ENCODE measurements at places on chromosomes 6 and 20. TPM values are rescaled to one million over a fixed set of nuclear protein-coding genes. Genes with fewer than 3 reads are reported as not detected.

Gene NSFL1C
- 63.1 TPM for total RNA-seq

Gene RPS6KA2
- 3.3 TPM for total RNA-seq

Gene TMEM200A
- 2.4 TPM for total RNA-seq

Gene GNMT
- 0.97 TPM for total RNA-seq

Gene KHDC1
- 3.1 TPM for total RNA-seq

DNA sequence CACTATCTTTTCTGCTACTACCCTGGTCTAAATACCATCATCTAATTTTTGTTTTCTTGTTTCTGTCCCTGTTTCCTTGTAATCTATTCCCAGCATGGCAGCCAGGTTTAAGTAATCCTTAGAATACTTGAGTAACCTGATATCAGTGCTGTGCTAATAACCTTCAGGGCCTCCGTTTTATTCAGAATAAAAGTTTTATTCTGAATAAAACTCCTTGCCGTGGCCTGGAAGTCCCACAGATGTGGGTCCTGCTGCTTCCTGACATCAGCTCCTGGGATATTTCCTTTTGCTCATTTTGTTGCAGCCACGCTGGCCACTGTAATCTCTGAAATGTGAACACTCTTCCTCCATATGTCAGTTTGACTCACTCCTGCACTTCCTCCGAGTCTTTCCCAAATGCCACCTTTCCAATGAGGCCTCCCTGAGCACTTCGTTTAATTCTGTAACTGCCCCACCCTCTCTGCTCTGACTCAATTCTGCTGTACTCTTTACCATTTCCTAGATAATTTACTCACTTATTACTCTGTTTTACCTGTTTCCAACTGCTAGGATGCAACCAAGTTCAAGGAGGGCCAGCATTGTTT is 114.0 kb upstream of the FOXA2 start:
- DNase-seq = no peak
- no peak overlapping the region for H3K27ac ChIP-seq
- no peaks in the 10 kb centered on the region for H3K27me3 ChIP-seq
- H3K4me1 ChIP-seq = no peaks in the 10 kb centered on the region
- H3K36me3 ChIP-seq = no peaks in the 10 kb centered on the region

DNA sequence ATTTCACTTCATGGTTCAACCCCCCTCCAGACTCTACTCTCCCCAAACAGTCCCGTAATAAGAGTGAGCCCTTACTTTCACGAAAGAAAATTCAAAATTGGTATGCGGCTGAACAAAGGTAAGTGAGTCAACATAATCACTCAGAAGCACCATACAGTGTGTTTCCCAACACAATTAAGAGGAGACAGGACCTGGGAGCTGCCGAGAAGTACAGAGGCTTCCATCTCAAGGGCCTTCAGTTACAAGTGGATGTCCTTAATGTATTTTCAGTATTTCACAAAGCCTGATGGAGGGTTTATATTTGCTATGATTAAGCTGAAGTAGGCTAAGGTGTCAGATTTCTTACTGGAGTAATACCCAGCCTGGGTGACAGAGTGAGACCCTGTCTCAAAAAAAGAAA is 51.1 kb downstream of the MYO6 start:
- no peak overlapping the region for H3K4me3 ChIP-seq
- no peaks in the 10 kb centered on the region for H3K27me3 ChIP-seq
- no peaks in the 10 kb centered on the region for H3K4me1 ChIP-seq
- DNase-seq = no peak
- peaks cover 3% of the 10 kb centered on the region for H3K36me3 ChIP-seq
- no peak overlapping the region for H3K27ac ChIP-seq

DNA sequence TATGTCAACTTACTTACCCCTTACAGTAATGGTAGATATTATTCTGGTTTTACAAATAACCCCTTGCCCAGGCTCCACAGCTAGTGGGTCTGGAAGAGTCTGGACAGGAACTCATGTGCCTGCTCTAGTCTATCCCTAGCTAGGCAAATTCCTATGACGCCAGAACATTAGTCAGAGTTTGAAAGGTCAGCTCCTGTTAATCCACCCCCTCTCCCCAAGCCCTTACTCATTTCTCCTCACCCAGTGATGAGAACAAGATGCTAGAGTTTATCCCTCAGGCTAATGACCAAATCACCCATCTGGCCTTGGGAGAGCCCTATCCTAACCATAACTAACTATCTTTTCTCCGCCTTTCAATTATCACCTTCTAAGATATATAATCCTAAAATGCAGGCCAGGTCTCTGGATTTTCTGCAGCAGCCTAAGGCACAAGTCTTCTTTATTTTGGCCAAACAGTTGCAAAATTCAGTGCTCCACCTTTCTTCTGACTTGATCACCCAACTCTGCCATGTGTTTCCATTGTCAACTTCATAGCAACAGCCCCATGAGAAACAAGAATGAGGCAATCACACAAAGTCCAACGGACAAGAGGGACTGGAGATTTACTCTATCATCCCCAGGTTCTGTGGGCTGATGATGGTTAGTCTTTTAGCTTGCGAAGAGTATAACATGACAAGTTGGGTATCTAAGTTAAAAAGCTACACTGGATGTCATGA is 113.3 kb downstream of the TASP1 start:
- no peaks in the 10 kb centered on the region for H3K27me3 ChIP-seq
- peaks cover 12% of the 10 kb centered on the region for H3K36me3 ChIP-seq
- DNase-seq = no peak

DNA sequence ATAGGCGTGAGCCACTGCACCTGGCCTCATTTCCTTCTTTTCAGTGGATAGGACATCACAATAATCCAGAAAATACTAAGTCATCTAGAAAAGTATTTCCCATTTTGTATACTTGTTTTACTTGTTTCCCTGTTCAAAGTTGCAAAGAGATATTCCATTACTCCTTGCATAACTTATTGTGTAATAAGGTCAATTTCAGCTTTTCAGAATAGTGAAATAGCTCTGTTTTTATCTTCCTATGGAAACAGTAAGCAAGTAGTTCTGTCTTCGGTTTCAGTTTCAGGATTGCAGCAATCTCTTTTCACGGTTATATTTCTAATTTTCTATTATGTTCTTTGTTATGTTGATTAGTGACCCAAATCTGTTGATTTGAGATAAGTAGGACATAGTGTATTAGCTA is 6.0 kb downstream of the STX11 start:
- H3K27me3 ChIP-seq = no peaks in the 10 kb centered on the region
- H3K36me3 ChIP-seq = peaks cover 4% of the 10 kb centered on the region
- DNase-seq = no peak
- H3K27ac ChIP-seq = peak overlapping the region; percentile 68

DNA sequence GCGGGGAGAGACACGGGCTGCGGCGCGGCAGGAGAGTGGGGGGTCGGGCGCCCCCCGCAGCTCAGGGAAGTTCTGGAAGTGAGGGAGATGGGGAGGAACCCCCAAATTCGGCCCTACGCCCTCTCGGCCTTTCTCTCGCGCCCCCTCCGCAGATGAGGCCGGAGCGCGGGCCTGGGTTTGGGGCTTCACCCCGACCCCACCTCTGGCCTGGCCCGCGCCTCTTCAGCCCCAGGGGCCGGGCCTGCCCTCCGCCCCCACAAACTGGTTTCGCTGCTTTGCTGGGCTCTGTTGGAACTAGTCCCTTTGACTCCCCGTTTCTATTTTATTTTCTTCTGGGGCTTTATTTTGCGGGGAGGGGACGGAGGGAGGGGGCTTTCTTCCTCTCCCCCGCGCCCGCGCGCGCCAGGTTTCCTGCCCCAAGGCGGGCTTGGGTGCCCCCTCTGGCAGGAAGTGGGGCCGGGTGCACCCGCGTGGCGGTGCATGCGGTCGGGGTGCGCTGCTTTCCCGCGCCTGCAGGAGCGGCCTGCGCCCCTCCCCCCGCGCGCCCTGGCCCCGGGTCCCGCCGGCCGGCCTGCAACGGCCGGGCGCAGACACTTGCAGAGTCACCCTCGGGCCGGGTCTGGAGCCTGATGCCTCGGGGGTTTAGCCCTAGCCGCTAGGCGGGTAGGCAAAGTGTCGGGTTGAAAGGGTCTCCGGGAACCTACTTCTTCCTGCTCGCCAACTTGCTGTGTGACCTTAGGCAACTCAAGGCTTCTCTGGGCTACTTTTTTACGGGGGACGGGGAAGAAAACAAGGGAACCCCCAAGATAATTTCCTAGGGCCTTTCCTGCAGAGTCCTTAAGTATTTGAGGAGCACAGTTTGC is 1.3 kb downstream of the HMGA1 start:
- H3K4me1 ChIP-seq = peaks cover 29% of the 10 kb centered on the region
- no peaks in the 10 kb centered on the region for H3K36me3 ChIP-seq
- peak overlapping the region; percentile 89 for H3K27ac ChIP-seq
- peak; percentile 65 for DNase-seq

GRCh38 chr20:43749734-43750294 is 23.0 kb upstream of the GTSF1L start:
- H3K27ac ChIP-seq = peak overlapping the region; percentile 51
- DNase-seq = peak; percentile 87
- H3K36me3 ChIP-seq = peaks cover 3% of the 10 kb centered on the region
- H3K4me1 ChIP-seq = peaks cover 25% of the 10 kb centered on the region

DNA sequence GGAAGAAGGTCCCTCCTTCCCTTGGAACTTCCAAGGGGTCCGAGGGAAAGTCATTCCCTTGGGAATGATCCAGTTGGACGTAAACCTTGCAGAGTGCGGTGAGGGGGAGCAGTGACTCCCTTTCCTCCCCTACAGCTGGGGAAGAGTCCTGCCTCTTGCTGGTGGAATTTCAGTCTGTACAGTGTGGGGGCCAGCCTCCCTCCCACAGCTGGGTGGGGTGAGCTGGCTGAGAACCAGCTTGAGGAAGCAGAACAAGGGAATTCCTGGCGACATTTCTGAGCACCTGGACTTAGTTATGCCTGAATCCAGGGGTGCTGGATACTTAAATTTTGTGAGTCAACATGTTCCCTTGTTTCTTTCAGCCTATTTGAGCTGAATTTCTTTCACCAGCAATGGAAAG is 152.0 kb downstream of the ANKRD60 start:
- peaks cover 42% of the 10 kb centered on the region for H3K27me3 ChIP-seq
- no peak for DNase-seq
- no peaks in the 10 kb centered on the region for H3K36me3 ChIP-seq
